Stimulated activated CD4-positive, alpha-beta T cell treated with anti-CD3 and anti-CD28 coated beads, TNF-alpha, amount 100 ng/mL, for 48 hours (primary cell): ENCODE measurements at places on chromosomes 2 and 18.

DNA sequence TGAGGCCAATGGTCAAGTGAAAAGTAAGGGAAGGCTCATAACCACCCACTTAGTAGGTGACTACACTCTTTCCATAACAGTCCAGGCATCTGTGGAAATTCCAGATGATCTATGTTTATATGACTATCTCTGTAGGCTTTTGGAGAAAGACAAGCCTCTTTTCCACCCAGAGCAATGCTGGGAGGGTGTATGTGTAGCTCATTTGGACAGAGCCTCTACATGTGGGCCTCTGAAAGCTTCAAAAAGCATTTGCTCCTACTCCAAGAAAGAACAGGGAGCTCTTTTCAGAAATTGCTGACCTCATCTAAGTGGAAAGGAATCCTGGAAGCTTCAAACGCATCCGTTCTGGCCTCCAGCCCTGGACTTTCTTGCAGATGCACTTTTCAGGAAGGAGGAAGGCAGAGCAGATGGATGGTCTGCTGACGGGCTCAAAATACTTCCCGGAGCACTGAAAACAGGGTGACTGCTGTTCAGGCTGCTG lies 308.7 kb downstream of the LRATD1 start:
- DNase-seq: no peak

DNA sequence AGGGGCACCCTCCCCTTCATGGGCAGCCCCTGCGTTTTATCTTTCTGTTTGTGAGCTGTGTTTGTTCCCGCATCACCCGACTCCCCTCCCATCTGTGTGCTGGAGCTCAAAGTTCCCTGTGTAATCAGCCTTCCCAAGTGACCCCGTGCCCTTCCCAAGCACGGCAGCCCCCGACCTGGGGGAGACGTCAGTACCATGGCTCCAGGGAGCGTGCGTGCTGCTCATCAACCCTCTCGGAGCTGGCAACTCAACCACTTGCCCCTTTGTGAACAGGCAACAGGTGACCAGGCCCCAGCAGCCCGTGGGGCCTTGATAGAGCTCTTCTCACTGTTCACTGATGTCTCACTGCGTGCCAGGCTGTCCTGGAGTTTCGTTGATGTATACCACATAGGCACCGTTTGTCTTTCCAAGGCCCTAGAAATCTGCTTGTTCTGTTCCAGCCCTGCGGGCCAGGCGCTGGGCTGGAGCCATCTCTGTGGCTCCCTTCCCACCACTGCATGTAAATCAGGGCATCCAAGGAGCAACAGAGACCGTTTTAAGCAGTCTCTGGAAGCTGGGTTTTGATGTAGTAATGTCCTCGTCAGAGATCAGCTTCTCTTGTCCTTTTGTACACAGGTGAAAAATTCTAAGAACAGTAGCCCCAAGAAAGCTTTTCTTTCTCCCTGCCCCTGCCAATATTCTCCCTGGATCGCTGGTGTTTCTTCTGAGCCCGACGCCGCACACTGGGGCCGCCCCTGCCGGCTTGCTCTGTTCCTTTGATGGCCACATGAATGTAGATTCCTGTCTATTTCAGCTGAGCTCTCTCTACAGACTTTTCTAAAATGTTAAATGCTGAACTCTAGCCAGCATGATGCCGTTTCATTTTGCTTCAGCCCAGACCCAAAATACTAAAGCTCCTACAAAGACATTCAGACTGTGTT lies 107.0 kb upstream of the PTPRM start:
- DNase-seq: no peak

DNA sequence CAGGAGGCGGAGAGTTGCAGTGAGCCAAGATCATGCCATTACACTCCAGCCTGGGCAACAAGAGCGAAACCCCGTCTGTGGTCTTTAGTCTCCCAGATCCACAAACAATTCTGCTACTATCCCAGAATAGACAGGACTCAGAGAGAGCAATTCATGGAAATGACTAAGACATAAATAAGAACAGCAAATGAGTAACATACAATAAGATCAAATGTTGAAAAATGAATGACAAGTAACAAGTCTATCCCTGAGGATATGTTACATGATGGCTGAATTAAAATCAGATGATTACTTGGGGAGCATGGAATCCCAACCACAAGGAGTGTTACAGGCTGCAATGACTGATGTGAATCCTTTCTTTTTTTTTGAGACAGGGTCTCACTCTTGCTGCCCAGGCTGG lies 10.3 kb downstream of the ARL5A start:
- DNase-seq: no peak

- no peak for DNase-seq
These were observed 45.3 kb downstream of the SCTR start for GRCh38 chr2:119478978-119479295.
